ENCODE measurements at places on chromosomes 12 and 14.
A peak's percentile ranks its signal among the peaks of the same experiment; 100 is the strongest.

DNA sequence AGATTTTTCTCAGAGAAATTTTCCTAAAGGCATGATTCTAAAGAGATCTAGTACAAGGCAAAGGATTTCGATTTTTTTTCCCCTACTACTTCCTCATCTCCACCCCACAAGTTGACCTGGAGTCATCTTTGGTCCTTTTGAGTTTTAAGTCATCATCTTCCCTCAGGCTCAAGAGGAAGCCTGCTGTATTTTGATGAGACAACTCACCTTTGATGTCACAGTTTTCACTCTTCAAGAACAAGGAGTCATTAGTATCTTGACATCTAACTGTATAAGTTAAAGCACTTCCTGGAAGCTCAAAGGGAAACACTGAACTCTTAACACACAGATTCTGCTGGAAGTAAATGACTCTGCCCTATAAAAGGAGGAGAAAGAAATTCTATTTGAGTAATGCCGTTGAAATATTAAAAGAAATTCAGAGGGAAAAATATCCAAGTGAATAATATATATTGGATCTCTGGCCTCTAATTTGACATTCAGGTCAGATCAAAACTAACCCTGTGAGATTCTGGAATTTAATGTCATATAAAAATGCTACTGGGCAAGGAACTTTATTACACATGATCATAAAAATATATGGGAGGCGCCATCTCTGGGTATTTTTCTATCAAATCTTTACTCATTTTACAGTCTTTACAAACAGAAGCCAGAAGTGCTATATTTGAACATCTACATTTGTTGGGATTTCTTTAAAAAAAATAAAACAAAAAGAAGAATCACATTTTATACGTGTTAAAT lies 435.0 kb downstream of the NRXN3 start:
- no peak for DNase-seq

DNA sequence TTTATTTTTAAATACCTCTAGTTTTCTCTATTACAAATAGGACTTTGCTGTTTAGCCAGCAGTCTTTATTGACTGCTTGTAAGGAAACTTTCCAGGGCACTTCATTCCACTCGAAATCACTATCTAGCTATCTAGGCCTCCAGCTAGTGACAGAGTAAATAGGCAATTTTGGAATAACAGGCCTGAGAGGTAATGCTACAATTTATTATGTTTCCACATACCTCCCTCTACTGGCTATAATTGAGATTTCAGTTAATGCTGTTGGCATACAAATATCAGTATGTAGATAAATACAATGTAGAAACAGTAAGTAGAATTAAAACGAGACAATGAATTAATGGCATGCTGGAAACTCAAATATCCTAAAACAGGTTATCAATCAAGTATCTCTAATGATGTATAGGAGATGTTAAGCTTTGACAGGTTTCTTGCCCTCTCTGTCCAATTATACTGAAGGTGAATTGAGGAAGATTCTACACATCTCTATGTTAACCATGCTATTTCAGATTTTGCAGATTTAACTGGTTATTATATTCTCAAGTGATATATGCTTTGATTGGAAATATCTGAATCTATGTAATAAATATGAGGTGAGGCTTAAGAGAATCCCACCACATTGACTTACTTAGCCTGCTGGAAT lies 7.2 kb downstream of the DTD2 start:
- peak; percentile 52 for DNase-seq

DNA sequence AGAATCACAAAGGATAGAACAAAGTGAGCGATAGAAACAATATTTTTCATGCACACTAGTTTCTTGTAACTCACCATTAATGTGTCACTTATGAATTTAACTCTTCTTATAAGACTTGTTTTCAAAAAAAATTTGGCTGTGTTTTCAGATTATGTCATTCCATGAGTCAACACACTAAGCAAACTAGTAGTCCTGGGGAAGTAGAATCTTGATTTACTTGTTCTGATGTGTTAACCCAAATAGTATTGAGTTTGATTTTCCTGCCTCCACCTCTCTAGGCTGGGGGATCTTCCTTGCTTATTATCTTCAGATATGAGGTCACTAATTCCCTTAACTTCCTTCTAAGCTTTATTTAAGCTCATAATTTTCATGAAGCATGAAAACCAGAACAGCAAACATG lies 151.0 kb upstream of the SEL1L start:
- DNase-seq = no peak

- DNase-seq = no peak
Measured at GRCh38 chr12:93022603-93023340, 93.7 kb upstream of the EEA1 start.

DNA sequence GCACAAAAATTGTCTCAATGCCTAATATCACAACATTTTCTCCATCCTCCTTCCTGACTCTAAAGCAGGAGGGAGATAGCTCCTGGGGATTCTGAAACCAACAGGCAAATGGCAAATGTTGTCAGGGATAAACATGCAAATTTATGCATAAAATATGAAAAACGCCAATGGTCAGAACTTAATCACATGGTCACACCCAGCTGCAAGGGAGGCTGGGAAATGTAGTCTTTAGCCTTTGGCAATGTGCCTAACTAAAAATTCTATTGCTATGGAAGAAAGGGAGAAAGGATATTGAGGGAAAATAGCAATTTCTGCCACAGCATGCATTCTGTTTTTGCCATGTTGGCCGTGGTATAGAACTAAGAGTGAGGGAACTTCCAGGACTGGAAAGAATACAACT lies 11.7 kb upstream of the OASL start:
- DNase-seq = peak; percentile 16

DNA sequence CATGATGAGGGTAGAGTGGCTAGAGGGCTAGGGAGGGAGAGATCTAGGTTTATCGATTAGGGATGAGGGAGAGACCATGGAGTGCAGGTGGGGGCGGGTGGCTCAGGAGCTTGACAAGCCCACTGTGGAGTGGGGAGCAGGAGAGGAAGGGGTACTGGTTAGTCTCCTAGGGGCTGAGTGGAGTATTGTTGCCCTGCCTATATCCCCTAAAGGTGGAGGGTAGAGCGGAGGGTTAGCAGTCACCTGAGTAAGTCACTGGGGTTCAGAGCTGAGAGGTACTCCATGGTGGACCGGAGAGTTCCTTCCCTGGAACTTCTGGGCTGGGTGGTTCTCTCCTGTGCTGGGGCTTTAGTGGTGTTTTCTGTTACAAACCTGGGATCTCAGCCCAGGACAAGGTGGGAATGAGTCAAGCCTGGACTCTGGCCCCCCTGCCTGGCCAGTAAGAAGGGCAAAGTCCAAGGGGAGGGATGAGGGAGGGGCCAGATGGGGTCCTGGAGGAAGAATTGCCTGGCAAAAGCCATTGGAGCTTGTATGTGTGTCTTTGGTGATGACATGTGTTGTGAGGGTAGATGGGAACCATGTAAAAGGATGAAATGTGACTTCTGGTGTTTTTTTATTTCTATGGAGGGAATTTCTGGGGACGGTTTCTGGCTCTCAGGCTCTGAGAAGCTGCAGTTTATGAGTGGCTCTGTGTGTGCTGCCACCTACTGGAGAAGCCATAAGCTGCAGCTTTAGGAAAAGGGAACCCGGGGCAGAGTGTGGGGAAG lies at the start of gene CIDEB:
TSS of gene CIDEB (minus strand) at position 403 of the 767 bp plus-strand sequence. CDS start at position 284, 119 bp downstream.
- peak; percentile 46 for DNase-seq

DNA sequence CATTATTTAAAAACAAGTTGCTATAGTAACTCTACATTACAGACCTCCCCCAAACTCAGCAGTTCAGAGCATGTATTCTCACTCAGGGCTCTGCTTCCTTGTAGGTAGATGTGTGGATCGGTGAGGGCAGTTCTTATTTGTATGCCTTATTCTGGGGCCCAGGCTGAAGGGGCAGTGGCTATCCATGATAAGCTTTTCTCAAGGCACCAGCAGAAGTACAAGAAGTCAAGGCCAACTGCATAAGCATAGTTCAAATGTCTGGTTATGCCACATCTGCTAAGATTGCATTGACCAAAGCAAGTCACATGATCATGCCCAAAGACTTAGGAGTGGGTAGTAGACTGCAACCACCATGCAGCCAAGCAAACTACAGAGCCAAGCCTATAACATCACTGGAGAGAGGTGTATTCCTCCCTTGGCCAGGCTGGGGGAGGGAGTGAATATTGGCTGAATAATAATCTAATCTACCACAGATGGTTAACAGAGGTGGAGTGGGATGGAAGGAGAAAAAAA lies 4.6 kb downstream of the PSEN1 start:
- no peak for DNase-seq

DNA sequence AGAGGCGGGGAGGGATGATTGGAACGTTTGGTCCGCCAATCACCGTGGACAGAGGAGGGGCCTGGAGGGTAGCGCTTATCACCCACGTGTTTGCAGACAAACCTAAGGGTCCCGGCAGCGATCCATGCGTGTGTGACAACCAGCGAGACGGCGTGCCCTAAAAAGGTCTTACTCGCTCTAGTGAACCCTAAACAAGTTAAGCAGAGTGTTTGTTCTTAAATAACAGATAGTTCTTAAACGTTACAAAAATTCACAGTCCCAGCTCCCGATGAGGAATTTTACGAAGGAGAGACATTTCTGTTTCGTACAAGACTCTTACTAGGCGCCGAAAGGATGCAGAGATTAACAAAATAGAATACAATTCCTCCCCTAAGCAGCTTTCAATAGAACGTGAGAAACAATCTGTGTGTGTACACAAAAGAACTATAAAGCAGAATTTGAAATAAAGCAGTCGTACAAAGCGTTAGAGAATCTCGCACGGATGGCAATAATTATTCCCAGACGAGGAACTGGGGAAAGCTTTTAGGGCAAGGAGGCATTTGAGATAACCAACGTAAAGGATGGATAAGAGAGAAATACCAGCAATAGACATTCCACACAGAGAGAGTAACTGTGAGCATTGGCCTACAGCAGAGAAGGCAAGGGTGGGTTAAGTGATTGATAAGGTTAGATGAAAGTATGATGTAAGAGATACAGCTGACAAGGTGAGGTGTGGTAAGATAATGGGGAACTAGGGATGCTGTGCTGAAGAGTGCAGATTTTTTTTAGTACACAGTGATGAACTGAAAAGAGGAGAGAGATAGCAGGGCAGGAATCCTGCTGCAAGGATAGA lies 831 bp upstream of the RPS6KA5 start:
- DNase-seq = no peak
